Neural crest cell (in vitro differentiated cells): ENCODE measurements at places on chromosomes 7 and 10. TPM values are rescaled to one million over a fixed set of nuclear protein-coding genes. Genes with fewer than 3 reads are reported as not detected.

GRCh38 chr10:132878730-132879407, 63.5 kb downstream of the CFAP46 start:
- H3K27ac ChIP-seq = no peak overlapping the region
- DNase-seq = no peak

DNA sequence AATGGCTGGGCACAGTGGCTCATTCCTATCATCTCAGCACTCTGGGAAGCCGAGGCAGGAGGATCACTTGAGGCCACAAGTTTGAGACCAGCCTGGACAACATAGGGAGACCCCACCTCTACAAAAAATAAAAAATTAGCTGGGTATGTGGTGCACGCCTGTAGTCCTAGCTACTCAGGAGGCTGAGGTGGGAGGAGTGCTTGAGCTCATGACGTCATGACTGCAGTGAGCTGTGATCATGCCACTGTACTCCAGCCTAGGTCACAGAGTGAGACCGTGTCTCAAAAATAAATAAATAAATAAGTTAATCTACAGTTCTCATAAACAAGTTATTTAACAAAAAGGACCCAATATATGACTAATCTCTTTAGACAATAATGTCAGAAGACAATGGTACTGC, 76.2 kb downstream of the TPK1 start:
- no peak for DNase-seq
- no peak overlapping the region for H3K4me3 ChIP-seq
- H3K36me3 ChIP-seq = no peaks in the 10 kb centered on the region
- H3K4me1 ChIP-seq = peaks cover 5% of the 10 kb centered on the region
- no peaks in the 10 kb centered on the region for H3K27me3 ChIP-seq

DNA sequence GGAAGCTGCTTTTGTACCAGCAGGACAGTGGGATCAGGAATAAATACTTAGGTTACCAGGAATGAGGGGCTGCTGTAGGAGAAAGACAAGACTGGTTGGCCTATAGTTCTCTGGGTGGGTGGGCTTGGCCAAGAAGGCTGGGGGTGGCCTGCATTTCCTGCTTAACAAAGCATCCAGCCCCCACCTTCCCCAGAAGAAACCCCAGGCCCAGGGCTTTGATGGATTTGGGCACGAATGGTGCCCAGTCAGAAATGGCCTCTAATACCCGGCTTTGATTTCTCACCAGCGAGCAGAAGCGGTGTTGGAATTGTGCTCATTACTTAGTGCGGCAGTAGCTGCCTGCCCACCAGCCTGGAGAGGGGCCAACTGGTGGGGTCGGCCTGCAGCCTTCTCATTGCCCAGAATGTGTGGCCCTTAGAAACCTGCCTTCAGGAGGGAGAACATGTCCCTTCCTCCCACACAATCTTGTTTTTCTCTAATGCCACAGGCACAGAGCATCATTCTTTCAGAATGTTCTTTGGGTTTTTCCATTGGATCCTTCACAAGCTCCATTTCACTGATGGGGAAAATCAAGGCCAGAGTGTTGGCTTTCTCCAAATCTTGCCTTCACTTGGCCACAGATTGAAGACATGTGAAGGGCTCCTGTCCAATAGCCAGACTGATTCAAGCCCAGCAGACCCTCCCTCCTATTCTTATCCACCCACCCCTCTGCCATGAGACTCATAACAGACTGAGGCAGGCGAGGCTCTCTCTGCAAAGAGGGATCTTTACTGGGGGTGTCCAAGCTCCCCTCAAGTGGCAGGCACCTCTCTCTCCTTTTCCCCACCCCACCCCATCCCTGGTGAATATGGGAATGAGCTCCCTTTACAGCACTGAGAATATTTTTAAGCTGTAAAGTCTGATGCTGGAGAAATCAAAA, 2.5 kb downstream of the UNC5B start:
- peaks cover 36% of the 10 kb centered on the region for H3K4me1 ChIP-seq
- H3K27me3 ChIP-seq = peaks cover 90% of the 10 kb centered on the region
- H3K4me3 ChIP-seq = peak overlapping the region; percentile 89
- H3K36me3 ChIP-seq = no peaks in the 10 kb centered on the region
- DNase-seq = no peak

DNA sequence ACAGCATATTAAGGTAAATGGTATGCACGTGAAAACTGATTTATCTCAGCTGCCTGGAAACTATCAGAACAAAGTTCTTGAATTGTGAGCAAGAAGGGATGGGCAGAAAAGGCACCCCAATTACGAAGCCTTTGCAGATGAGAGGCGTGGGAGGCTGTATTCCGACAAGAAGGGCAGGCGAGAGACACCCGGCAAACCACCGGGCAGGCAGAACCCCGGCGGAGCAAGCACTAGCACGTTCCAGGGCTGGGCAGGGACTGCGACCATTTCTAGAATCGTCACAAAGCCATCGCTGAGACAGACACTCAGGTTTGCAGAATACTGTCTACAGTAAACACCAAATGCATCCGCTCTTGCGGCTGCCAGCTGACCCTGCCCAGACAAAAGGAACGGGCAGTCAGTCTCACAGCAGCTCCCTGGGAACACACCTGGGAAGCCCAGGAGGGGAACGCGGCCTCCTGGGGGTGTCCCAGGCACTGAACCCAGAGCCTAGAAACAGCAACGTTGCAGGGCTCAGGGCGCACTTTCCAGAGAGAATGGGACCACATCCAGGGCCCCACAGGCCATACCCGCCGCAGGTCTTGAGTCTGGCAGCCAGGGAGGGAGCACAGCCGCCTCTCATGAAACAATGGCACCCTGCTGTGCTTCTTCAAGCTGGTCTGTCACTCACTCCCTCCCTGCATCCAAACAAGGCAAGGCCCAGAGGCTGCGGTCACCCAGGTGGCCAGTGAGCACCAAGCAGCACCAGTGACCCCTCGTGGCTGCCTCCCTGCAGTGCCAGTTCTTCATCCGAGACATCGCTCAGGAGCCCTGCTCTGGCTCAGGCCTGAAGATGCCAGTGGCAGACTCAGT, 261.9 kb downstream of the PTPRN2 start:
- DNase-seq = peak; percentile 87
- H3K36me3 ChIP-seq = no peaks in the 10 kb centered on the region
- peaks cover 60% of the 10 kb centered on the region for H3K4me1 ChIP-seq
- H3K27ac ChIP-seq = peak overlapping the region; percentile 35
- H3K27me3 ChIP-seq = no peaks in the 10 kb centered on the region

GRCh38 chr10:88082391-88082790, 219.0 kb downstream of the PTEN start:
- no peak overlapping the region for H3K4me3 ChIP-seq
- H3K27me3 ChIP-seq = no peaks in the 10 kb centered on the region

GRCh38 chr10:17443707-17444387, 10.5 kb downstream of the ST8SIA6 start:
- no peak overlapping the region for H3K4me3 ChIP-seq
- H3K4me1 ChIP-seq = no peaks in the 10 kb centered on the region
- H3K36me3 ChIP-seq = peaks cover 6% of the 10 kb centered on the region
- no peak for DNase-seq
- no peak overlapping the region for H3K27ac ChIP-seq

OR2A5 gene
- total RNA-seq = not detected in 2 replicates

CFAP46 gene
- total RNA-seq = 3.7 and 4.4 TPM in 2 replicates

BMI1 gene
- total RNA-seq = 46.4 and 49.9 TPM in 2 replicates
